ENCODE measurements at places on chromosomes 5 and 9. TPM values are rescaled to one million over a fixed set of nuclear protein-coding genes. Genes with fewer than 3 reads are reported as not detected.

DNA sequence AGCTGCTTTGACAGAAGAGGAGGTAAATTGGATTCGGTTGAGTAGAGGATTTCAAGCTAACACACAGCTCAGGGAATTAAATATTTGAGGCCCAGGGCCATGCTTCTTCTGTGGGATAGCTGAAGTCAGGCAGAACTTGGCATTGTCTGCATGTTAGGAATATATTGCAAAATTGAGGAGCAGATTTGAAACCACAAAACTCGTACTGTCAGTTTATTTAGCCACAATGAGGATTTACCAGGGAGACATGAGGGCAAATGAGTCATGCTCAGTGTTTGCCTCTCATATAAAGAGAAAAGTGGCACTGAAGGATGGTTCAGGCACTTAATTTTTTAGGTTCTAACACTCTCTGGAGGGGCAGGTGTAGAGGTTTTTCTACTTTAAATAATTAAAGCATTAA, 83.0 kb upstream of the PRLR start:
- DNase-seq = no peak
- H3K27ac ChIP-seq = no peak overlapping the region
- no peak overlapping the region for H3K4me3 ChIP-seq
- no peaks in the 10 kb centered on the region for H3K4me1 ChIP-seq
- H3K36me3 ChIP-seq = no peaks in the 10 kb centered on the region
- H3K27me3 ChIP-seq = no peaks in the 10 kb centered on the region

Gene PTGDS
- total RNA-seq = 4.8 TPM

GRCh38 chr9:34154057-34154456, 24.8 kb upstream of the UBAP1 start:
- no peak overlapping the region for H3K27ac ChIP-seq
- H3K4me3 ChIP-seq = no peak overlapping the region
- H3K36me3 ChIP-seq = no peaks in the 10 kb centered on the region
- DNase-seq = no peak
- no peaks in the 10 kb centered on the region for H3K27me3 ChIP-seq

- peaks cover 34% of the 10 kb centered on the region for H3K36me3 ChIP-seq
- no peaks in the 10 kb centered on the region for H3K27me3 ChIP-seq
- no peak overlapping the region for H3K4me3 ChIP-seq
Measured at GRCh38 chr5:79975422-79975821, 15.6 kb downstream of the MTX3 start.

- H3K36me3 ChIP-seq = no peaks in the 10 kb centered on the region
- H3K4me3 ChIP-seq = no peak overlapping the region
- no peak overlapping the region for H3K27ac ChIP-seq
- H3K27me3 ChIP-seq = no peaks in the 10 kb centered on the region
Measured at GRCh38 chr5:5217371-5217770, 77.2 kb downstream of the ADAMTS16 start.

Gene GABRA6
- not detected for total RNA-seq
